Activated T-helper 1 cell treated with anti-CD3 and anti-CD28 coated beads, Interleukin-2, amount 50 U/mL, for 16 hours (primary cell): ENCODE measurements at places on chromosomes 3 and 15.

DNA sequence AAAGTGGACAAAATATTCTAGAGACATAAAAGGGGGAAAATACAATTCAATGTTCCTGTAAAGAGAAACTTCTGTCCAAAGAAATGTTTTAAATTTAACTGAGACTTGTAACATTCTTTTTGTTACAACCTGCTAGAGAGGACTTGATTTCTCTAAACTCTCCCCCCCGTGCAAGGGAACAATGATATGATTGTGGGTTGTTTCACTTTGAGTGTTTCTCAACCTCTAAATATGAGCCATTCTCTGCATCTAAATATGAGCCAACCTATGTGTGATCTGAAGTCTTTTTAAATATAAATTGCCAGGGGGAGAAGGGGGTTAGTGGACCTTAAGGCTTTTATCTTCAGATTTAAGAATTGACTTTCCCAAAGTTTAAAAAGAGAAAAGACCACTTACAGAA, 14.6 kb downstream of the ZNF860 start:
- no peak for DNase-seq

- no peak for DNase-seq
These were observed 17.6 kb upstream of the CYP11A1 start for GRCh38 chr15:74384881-74385643.

DNA sequence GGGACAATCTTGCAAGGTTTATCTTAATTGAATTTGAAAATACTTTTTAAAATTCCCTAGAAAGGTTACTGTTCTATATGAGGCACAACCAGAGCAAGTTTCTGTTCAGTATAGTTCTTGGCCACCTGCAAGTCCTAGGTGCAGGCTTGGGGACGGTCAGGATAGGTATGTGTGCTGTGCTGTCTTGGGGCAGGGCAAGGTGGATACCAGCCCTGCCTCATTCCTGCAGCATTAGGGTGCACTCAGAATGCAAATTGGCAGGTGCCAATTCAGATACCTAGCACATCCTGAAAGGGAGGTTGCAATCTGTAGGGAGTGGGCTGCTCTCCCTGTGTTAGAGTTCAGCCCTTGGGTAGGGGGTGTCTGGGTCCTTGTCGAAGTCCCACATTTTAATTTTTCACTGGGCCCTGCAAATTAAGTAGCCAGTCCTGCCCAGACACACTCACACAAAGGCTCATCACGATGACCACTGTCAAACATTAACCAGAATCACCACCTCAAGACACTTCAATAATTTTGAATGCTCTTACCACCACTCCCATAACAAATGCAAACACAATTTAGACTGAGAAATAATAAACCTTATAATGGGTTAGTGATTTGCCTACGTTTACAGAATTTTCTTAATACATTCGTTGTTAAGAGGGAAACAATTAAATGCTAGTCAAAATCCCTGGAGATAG, 838.0 kb upstream of the NR2F2 start:
- DNase-seq: no peak

GRCh38 chr3:90039994-90040393, 932.6 kb downstream of the EPHA3 start:
- DNase-seq: no peak
